ENCODE measurements at places on chromosomes 11 and 22. TPM values are rescaled to one million over a fixed set of nuclear protein-coding genes. Genes with fewer than 3 reads are reported as not detected.

KRTAP5-7 gene
- total RNA-seq: 1.8 TPM

SAA4 gene
- not detected for total RNA-seq

DNA sequence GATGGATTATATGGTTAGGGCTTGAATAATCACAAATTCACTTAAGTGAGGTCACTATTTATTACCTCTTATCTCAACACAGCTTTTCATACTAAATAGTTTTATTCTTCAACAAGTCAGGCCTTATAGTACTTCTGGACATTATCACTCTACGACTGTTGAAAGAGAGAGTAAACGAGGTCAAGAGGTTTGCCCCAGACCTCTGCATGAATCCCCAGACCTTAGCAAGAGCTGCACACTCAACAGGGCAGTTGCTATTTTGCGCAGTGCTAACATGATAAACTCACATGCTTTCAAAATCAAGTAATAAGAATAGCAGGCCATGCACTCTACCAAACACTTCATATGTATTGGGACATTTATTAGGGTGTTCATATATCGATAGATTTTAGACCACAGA lies 60.5 kb downstream of the DDI1 start:
- no peak overlapping the region for H3K27ac ChIP-seq
- no peaks in the 10 kb centered on the region for H3K4me1 ChIP-seq
- H3K4me3 ChIP-seq: no peak overlapping the region
- DNase-seq: no peak
- H3K36me3 ChIP-seq: no peaks in the 10 kb centered on the region

DNA sequence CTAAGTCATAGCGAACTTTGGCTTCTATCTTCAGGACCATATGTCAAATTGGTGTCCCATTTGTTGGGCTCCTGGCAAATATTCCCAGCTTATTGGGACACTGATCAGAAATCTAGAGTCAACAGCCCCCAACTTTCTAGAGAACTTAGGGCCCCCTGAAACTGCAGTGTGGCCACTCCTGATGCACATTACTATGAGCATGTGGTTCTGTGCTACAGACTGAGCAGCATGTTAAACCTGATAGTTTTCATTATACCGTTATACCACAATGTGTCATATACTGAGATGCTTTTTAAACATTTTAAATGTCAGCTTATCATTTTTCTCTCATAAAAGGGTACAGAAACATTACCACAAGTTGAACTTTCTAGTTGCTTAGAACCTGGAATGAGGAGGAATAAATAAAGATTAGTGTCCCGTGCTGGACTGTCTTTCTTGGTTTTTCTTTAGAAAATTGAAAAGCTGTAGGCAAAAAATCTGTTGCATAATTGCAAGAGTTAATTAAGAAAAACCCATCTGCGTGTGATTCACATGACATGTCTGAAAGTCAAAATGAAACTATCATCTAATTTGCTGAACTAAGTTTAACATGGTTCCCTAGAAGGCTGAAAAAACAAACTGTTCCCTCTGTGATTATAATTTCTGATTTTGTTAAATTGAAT lies 16.4 kb upstream of the CTSC start:
- no peaks in the 10 kb centered on the region for H3K4me1 ChIP-seq
- H3K36me3 ChIP-seq: no peaks in the 10 kb centered on the region
- no peak for DNase-seq
- no peaks in the 10 kb centered on the region for H3K27me3 ChIP-seq
- H3K4me3 ChIP-seq: no peak overlapping the region
- H3K27ac ChIP-seq: no peak overlapping the region

- no peaks in the 10 kb centered on the region for H3K27me3 ChIP-seq
- H3K4me1 ChIP-seq: peaks cover 8% of the 10 kb centered on the region
- H3K4me3 ChIP-seq: no peak overlapping the region
- peaks cover 6% of the 10 kb centered on the region for H3K36me3 ChIP-seq
- no peak overlapping the region for H3K27ac ChIP-seq
- DNase-seq: no peak
These were observed 2.0 kb upstream of the ANKRD42 start for GRCh38 chr11:83191491-83191890.

- no peaks in the 10 kb centered on the region for H3K36me3 ChIP-seq
- H3K27ac ChIP-seq: no peak overlapping the region
- peaks cover 3% of the 10 kb centered on the region for H3K27me3 ChIP-seq
These were observed 788.0 kb downstream of the BRD1 start for GRCh38 chr22:49039625-49040024.

DNA sequence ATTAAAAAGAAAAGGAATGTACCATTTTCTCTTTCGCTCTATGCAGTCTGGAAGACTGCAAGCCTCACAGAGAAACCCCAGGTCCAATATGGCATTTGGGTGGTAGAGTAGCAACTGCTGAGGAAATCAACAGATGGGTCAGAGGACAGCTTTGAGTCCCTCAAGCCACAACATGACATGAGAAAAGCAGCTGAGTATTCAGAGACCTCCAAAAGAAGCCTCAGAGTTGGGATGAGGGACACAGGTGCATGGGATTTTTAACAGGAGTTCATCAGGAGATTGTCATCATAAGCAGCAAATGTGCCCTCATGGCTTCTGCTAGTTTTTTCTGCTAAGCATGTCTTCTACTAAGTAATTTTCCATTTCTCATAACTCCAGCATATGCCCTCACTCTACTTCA lies 111.6 kb downstream of the BLID start:
- no peak overlapping the region for H3K27ac ChIP-seq
- no peaks in the 10 kb centered on the region for H3K27me3 ChIP-seq
- DNase-seq: no peak

All from prostate gland (tissue), 2 donors.